ENCODE measurements at places on chromosomes 5 and 9. TPM values are rescaled to one million over a fixed set of nuclear protein-coding genes. Genes with fewer than 3 reads are reported as not detected.
A peak's percentile ranks its signal among the peaks of the same experiment; 100 is the strongest.

DNA sequence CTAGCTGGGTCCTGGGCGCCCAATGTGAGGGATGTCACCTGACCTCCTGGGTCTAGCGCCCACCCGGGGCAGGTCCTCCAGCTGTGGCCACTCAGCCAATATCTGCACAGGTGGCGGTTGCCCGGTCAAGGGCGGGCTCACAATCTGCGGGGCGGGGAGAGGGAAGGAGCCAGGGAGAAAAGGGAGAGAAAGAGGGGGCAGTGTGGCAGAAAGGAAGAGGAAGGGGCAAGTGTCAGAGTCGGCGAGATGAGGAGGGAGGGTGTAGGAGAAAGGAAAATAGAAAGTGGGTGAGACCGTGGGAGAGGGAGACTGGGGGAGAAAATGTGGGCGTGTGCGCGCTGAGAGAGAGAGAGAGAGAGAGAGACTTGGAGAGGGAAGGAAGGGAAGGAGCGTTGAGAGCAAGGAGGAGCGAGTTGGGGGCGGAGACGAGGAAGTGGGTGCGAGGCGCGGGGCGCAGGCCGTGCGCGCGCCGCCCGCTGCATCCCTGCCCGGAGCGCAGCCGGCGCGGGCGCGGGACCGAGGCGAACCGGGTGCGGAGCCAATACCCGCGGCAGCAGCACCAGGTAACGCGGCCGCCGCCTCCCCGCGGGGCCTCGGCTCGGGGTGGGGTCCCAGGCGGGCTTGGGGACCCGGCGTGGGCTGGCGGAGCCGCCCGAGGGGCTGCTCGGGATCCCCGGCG lies at the start of gene HRH2:
Gene HRH2 (plus strand): TSS at position 479 of the 679 bp plus-strand sequence. CDS start 25,163 bp downstream, outside the sequence.
- DNase-seq = peak; percentile 71

- DNase-seq = no peak
Measured at GRCh38 chr9:71783120-71783523, 14.8 kb upstream of the CEMIP2 start.

- DNase-seq = no peak
Measured at GRCh38 chr5:6404129-6404528, 25.8 kb upstream of the MED10 start.

The ANKRD18B gene
- polyA plus RNA-seq = 0.91 TPM

DNA sequence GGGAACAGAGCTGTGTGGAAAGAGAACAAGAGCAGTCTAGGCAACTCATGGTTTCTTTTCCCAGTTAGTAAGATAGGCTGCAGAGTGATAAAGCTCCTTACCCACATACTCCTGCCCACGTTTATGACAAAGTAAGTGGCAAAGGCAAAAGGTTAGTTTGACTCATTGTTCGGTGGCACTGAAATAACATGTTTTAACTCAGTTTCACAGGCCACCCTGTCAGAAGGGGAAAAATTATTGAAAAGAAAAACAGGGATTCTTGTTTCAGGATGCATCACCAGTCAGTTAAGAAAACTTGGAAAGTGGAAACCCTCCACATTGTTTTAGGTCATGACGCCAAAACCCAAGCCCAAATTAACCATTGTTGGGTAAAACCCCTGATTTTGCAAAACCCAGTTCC lies 22.3 kb upstream of the DAB2 start:
- DNase-seq = no peak

The PCDHA3 gene
- polyA plus RNA-seq = not detected

GRCh38 chr9:29806937-29807618 lies 2233.8 kb upstream of the C9orf72 start:
- no peak for DNase-seq

The TLE1 gene
- 9.6 TPM for polyA plus RNA-seq

DNA sequence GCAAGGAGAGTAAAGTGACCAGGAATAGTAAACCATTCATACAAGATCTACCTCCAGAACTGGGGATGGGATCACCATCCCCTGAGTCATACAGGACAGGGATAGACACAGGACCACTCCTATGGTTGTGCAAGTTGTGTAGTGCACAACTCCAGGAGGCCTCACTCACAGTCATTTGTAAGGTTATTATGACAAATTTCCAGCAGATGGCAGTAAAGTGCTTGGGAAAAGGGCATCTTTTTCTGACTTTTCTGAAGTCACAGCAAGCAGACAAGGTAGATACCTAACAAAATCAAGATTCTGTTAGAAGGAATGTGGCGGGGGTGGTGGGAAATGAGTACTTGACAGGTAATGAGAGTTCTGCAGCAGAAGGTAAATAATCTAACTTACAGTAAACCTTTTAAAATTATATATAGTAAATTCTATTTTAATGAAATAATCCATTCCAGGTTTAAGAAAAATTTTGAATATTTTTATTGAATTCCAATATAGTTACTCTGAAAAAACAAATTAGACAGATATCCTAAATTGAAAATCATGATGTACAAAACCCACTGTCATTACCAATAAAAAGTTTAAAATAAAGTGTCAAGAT lies 16.7 kb upstream of the KIF27 start:
- no peak for DNase-seq

The ARL14EPL gene
- polyA plus RNA-seq = not detected

The ANKRD31 gene
- 0.04 TPM for polyA plus RNA-seq

DNA sequence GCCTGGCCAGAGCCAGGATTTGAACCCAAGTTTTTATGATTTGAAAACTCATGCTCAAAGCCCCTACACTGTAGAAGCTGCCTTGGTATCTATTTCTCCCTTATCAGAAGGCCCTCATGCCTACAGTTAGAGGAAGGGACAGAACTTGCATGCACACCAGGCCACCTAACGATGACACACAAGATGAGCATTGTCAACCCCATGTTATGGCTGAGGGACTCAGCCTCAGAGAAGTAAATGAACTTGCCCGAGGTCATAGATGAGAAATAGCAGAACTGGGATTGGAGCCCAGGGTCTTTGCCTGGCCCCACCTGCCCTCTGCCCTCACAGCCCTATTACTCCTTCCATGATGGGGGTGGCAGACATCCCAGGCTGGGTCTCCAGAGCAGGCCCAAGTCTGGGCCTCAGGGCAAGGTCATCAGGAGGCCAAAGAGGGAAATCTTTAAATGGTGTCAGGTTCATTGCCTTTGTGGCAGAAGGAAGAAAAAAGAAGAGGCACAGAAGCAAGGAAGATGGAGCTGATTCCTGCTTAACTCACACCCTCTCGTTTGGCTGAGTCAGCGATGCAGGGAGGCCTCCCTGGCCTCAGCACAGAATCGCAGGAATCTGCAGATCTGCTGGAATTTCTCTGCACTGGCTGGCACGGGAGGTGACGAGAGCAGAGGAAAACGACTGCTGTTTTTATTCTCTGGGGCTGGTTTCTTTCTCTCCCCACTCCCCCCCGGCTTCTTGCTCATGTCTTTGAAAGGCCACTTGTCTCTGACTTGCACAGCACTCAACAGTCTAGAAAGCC lies 20.6 kb upstream of the CRB2 start:
- DNase-seq = no peak

The LPAR1 gene
- 5.5 TPM for polyA plus RNA-seq

- no peak for DNase-seq
Measured at GRCh38 chr9:107928701-107929371, 439.3 kb upstream of the KLF4 start.

- no peak for DNase-seq
Measured at GRCh38 chr5:77438071-77438470, 54.0 kb downstream of the WDR41 start.

GRCh38 chr9:745761-746380 lies 95.6 kb upstream of the DMRT1 start:
- no peak for DNase-seq

GRCh38 chr5:176530983-176531901 lies 6.0 kb downstream of the RNF44 start:
- DNase-seq = no peak

GRCh38 chr9:17082343-17083064 lies 52.3 kb upstream of the CNTLN start:
- no peak for DNase-seq

- no peak for DNase-seq
Measured at GRCh38 chr9:109253637-109254284, 67.1 kb downstream of the EPB41L4B start.

- no peak for DNase-seq
Measured at GRCh38 chr5:168314735-168315411, 23.4 kb downstream of the WWC1 start.

DNA sequence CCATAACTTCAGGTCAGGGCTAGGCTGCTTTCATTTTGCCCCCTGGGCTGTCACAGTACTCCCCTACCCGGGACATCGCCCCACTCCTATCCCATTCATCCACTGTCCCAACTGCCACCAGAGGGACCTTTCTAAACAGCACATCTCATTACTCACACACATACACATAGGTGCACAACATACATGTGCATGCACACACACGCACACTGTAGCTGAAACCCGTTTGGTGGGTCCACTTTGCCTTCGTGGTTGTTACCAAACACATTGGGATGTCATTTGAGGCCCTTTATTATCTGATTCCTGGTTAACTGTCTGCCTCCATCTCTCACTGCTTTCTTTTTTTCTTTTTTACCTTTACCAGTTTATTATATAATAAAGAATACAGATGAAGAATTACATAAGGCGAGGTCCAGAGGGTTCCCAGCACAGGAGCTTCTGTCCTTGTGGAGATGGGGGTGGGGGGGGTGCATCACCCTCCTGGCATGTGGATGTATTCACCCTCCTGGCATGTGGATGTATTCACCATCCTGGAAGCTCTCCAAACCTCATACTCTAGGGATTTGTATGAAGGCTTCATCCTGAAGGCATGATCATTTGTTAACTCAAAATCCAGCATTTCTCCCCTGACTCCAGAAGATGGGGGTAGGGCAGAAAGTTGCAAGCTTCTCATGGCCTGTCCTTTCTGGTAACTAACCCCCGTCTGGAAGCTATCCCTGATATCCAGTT lies 186.0 kb downstream of the GOLPH3 start:
- DNase-seq = no peak

DNA sequence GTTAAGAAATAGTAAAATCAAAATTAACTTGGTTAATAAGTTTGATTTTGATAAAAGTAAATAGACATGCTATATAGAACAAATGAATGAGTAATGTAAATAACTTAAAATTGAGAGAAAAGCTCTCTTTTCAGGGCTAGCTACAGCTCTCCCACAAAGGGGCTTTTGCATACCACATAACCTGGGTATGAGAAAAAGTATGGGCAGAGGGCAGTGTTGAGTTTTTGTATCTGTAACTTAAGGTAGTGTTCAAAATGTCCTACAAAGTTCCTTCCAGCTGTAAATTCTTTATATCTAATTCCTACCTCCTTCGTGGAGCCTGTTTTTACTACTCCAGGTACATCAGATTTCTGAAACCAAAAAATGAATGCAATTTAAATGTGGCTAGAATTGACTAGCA lies 18.9 kb upstream of the TTC33 start:
- no peak for DNase-seq

GRCh38 chr9:123883634-123884033 lies 46.3 kb downstream of the DENND1A start:
- DNase-seq = no peak

GRCh38 chr5:151258201-151258611 lies 5.2 kb downstream of the GM2A start:
- no peak for DNase-seq

The SLC36A2 gene
- 0.15 TPM for polyA plus RNA-seq

DNA sequence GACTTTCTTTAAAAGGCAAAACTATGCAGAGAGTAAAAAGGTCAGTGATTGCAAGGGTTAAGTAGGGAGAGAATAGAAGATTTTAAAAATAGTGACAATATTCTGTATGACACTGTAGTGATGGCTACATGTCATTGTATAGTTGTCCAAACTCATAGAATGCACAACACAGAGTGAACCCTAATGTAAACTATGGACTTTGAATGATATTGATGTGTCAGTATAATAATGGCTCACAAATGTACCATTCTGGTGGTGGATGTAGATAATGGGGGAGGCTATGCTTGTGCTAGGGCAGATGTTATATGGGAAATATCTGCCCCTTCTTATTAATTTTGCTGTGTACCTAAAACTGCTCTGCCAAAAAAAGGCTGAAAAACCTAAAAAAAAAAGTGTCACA lies 468.9 kb downstream of the KIF4B start:
- DNase-seq = no peak

- no peak for DNase-seq
Measured at GRCh38 chr9:18910916-18911315, 122.1 kb downstream of the SAXO1 start.

The AMBP gene
- polyA plus RNA-seq = not detected

- no peak for DNase-seq
Measured at GRCh38 chr5:6338135-6338534, 40.2 kb downstream of the MED10 start.

The OR5C1 gene
- polyA plus RNA-seq = not detected

DNA sequence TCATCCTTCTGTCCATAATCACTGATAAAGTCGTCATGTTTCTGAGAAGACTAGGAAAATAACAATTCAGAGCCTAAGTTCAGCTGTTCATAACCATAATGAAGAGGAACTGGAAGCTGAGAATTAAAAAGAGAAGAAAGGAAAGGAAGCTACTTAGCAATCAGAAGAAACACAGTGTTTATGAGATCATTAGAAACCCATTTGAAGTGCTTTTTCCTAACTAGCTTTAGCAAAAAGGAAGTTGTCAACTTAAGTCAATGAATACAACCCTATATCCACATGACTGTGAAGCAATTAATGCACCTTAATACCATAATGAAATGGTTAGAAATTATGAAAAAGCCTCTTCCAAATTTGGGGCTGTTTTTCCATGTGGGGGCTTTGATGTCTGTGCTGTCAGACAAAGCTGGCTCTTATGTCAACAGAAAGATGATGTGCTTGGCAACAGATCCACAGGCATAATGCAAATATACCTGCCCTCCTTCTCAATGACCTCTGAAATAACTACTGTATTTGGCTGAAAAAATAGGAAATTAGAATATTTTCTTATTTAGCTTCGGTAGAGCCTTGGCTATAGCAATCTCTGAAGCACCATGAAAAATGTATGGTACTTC lies 463.5 kb downstream of the RASEF start:
- DNase-seq = no peak

GRCh38 chr5:172114875-172115422 lies 73.1 kb downstream of the STK10 start:
- DNase-seq = peak; percentile 72

DNA sequence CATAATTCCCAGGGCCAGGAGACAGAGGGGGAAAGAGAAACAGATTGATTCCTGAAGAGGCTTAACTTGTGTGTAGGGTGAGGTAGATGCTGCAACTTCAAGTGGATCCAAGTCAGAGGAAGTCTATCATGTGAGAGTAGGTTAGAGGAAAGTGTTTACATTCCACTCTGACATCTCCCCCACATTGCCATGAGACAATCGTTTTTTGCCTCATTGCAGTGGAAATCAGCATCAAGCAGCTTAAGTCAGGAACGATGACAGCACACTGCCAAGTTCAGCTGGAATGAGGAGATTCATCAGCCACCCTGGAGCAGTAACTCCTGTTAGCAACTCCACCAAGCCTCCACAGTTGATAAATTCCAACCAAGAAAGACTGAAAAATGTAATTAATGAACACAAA lies 689.7 kb upstream of the MEF2C start:
- DNase-seq = no peak

GRCh38 chr9:29838491-29839020 lies 2265.3 kb upstream of the C9orf72 start:
- no peak for DNase-seq
